ENCODE measurements at places on chromosomes 7 and 10.

DNA sequence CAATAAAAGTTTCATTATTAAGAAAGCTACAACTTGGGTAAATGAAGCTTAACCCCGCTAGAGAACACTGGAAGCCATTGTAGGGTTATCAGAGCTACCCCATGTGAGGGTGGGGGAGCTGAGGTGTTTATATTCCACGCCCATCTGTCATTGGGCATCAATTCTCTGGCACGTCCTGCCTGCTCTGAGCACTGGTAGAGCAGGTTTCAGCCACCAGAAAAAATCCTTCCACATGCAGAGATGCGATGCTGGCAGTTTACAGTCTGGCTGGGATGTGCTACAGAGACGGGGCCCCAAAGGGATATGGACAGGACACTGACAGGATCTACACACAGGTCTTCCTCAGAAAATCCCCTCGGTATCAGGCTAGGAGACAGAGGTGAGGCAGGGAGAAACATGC, 15.9 kb upstream of the RAPGEF5 start:
- DNase-seq = no peak

DNA sequence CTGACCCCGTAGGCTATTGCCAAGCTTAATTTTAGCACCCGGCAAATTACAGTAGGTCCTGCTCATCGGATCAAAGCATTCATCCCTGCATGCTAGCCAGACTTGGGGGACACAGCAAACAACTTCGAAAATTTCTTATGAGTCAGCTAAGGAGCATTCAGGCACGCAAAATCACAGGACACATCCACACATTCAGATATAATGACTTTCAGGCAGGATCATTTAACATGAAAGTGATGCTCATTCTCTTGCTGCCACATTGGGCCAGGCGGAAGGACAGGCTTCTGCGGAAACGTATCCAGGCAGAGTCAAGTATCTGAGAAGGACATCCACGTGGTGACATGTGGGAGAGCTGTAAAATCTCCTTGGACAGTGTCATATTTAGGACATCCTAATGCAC, 474.0 kb upstream of the NRP1 start:
- DNase-seq = no peak

DNA sequence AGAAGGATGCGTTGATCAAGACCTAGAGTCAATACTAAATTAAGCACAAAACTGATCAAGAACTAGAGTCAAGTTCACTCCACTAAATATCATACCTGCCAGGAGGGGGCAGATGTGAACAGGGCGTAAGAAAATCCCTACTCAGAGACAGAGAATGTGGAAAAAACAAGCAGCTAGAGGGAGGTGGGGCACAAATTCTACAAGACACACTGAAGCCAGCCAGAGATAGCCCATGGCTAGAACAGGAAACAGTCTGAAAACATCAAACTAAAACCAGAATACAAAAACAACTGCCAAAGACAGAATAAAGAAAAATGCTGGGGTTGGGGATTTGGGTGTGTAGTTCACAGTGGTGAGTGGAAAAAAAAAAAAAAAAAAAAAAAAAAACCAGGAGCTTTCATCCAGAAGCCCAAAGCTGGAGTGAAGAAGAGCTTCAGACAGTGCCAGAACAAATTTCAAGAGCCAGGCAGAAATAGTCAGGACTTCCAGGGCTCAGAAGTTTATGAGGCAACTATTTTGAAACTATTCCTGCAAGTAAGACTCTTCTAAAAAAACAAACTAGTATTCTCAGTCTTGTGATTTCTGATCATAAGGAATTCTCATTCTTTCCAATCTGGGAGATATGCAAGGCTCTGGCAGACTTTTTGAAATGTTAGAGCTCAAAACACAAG, 118.3 kb downstream of the CCDC71L start:
- DNase-seq = peak; percentile 50

GRCh38 chr10:132643709-132644526, 106.3 kb downstream of the INPP5A start:
- DNase-seq = peak; percentile 40

GRCh38 chr10:126634911-126635310, 35.6 kb downstream of the C10orf90 start:
- DNase-seq = no peak

- DNase-seq = no peak
Measured at GRCh38 chr10:113064039-113064438, 114.0 kb downstream of the TCF7L2 start.

- DNase-seq = no peak
Measured at GRCh38 chr10:123943307-123943706, 51.7 kb upstream of the CPXM2 start.

- no peak for DNase-seq
Measured at GRCh38 chr10:31700181-31700611, 228.4 kb downstream of the ARHGAP12 start.

DNA sequence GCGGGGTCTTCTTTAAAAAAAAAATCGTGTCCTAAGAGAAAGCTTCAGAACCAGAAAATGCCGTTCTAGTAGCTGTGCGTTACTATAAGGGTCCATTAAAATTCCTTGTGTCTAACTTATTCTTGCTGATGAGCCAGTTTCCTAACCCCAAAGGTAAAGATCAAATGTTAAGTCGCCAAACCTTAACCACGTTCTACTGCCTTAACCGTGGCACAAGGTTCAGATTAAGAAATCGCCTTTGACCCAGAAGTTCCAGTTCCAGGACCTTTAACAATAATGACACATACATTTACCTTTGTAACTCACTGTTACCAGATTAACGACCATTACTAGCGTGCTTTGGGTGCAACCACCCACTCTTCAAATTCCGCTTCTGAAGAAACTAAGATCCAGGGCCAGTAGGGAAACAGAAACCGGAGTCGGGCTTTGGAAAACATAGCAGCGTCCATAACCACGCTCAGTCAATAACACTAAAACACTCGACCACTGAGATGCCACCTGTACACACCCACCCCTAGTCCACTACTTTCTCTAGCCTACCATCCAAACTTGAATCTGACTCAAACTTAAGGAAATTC, 620 bp downstream of the BET1 start:
- no peak for DNase-seq

DNA sequence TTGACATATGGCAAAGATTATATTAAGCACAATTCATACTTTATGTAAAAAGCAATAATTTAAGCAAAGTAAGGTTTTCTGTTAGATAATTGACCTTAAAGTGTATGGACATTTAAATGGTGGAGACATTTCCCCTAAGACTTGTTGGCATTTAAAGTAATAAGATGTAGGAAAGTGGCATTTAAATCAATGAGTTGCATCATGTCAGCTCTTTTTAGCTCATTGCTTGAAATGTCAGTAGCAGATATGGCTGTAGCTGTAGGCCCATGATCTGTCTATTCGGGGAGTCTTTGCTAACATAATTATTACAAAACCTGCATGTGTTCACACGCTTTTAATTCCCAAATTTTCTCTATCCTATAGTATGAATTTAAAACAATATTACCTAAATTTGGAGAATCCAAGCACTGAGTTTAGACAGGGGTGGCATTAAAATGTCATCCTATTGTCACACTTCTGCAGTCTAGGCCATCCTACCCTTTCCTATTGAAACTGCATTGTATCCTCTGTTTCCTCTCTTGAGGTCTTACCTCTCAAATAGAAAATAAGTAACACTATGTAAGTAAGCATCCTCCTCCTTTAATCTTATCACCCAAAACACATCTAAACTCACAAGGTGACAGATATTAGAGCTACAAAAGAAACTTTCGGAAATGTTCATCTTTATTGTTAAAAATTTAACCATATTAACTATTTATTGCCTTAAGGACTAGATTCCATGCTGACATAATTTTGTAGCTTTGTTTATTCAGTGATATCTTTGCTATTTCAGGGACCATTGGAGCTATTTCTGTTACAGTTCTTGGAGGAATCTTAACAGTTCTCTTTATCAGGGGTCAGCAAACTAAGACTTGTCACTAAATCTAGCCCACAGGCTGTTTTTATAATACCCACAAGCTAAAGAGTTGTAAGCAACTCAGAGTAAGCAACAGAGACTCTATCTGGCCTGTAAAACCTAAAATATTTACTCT, 91.2 kb downstream of the LCOR start:
- no peak for DNase-seq

DNA sequence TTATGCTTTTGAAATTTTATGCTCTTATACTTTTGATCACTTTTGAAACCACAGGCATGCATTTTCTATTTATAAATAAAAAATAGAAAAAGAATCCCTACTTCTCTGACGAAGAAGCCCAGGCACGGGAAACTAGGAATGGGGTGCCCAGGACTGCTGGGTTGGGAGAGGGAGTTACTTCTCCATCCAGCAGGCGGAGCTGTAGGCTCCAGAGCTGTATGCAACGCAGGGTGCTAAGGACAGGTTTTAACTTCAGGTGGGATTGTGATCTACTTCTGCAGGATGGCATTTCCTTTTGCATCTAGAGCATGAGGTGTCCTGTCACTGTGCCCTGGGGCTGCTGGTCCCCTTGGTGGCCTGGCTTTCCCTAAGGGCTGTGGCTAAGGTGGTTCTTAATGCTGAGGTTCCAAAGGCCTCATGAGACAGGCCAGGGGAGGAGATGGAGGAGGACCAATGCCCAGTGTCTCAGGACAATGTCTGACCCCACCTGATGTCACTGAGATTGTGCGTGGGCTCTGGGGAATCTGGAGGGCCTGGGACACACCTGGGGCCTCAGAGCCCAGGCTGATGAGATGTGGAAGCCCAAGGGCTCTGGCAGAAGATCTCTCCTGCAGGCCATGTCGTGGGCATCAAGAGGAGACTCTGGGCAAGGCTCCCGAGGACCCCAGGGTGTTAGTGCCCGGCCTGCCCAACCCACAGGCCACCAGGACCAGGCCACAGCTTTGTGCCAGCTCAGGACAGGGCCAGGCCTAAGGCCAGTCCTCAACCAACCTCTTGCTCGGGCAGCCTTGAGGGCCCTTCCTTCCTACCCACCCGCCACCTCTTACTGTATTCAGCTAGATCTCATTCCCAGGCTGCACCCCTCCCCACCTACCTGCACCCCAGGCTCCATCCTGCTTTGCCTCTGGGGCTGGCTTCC, 507 bp downstream of the CCDC201 start:
- DNase-seq = no peak

DNA sequence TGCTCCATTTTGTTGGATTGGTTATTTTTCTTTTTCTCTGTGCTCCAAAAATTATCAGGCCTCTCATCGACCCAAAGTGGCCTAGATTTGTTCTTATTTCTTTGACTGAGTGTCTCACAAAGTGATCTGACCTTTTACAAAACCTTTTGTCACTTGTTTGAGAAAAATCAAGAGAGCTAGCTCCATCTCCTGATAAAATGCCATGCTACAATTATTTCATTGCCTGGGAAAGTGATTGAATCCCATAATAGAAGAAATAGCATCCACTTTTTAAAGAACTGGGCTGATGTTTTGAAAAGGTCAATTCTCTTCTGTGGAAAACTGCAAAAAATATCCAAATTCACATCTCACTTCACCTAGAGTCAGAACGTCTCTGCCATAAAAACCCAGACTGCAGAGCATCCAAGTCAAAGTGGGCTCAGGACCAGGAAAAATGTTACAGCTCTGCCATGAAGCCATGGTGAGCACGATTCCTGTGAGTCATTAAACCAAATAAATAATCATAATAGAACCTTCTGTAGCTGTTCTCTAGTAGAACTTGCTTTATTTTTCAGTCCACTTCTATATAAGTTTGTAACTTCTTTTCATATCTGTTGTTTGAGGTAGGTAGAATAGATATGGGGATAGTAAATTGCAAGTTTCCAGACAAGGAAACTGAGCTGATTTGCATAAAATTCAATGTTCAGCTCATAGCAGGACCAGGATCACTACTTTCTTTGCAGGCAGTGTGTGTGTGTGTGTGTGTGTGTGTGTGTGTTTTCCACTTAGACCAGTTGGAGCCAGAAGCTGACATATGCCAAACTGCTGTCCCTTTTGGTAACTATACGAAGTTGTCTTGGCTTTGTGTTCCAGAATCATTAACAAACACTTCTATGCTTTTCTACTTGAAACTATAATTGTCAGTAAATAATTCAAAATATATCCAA, 632.5 kb upstream of the ANKRD30A start:
- DNase-seq = no peak

DNA sequence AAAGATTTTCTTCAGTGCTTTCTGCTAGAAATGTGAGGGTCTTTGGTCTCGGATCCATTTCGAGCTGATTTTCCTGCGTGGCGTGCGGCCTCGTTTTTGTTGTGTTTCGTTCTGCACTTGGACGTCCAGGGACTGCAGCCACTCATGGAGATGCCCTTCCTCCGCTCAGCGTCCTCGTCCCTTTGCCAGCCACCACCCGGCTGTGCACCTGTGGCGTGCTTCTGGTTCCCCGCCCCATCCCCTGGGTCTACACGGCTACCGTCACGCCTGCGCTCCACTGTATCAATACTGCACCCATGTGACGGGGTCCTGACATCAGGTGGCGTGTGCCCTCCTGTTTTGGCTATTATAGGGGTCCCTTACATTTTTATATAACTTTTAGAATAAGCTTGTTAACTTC, 42.7 kb upstream of the NKX6-2 start:
- no peak for DNase-seq

GRCh38 chr7:117873310-117874190, at the start of gene CTTNBP2:
Gene CTTNBP2 (minus strand): TSS chr7:117873441. CDS start chr7:117873415, 26 bp downstream.
- DNase-seq = peak; percentile 12

DNA sequence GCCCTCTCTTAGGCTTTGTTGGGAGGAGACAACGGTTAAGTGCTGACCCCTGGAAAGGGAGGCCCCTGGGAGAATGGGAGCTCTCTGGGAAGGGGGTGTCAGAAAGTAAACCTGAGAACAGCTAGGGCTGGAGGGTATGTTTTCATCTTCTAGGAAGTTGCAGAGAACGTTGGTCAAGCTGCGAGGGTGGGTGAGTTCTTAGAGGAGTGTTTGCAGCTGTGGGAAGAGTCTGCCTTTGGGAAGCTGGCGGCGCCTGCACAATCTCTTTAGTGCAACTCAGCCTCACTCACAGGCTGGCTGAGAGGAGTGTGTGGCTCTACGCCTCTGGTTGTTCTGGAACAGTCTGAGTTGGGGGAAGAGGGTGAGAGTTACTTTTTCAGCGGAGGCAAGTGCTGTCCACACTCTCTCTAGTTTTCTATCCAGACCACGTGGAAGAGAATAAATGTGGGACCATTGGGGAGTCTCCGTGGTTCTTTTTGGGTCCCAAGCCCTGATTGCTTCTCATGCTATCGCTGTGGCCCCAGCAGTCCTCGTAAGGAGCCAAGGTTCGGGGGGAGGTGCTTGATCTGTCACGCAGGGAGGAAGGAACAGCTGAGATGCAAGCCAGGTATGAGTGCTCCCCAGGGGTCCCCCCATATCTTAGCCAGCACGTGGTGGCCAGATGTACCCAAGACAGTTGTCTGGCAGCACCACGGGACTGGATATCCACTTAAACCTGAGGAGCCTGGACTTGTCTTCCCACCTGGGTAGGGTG, 237.2 kb downstream of the BUB3 start:
- DNase-seq = no peak

Data from WERI-Rb-1 (cell line).